DMS153 (cell line): ENCODE measurements at places on chromosomes 1 and 21.

DNA sequence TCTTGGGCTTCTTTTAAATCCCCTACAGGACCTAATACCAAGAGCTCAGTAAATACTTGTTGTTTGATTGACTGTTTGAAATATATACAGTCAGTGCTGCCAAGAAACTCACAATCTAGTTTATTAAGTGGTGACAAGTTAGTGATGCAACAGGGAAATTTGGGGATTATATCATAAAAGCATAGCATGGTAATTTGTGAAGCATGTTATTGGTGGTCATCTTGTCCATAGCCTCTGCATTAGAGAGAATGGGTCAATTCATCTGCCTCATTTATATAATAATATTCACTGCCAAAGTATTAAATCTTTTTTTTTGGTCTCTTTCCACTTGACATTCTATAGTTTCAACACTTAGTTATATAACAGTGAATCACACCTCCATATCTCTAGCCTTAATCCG is 138.2 kb upstream of the SPAG17 start:
- DNase-seq: no peak

DNA sequence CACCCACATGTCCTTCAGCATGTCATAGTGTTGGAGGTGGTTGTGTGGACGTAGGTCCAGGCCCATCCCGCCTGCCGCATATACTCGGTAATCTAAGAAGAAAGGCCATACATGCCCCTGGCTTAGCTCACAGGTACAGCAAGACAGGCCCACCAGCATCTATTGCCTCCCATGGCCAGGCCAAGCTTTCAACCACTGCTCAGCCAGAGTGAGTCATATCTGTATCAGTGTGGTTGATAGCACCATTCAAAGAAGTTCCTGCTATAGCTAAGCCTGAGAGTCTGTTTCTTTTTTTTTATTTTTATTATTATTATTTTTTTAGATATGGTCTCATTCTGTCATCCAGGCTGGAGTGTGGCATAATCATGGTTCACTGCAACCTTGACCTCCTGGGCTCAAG is 17.0 kb downstream of the KLHDC8A start:
- DNase-seq: no peak

- no peak for DNase-seq
Observed at GRCh38 chr1:68623700-68624099, 126.8 kb upstream of the DEPDC1 start.

- DNase-seq: no peak
Observed at GRCh38 chr1:61125263-61125662, 42.9 kb downstream of the NFIA start.

DNA sequence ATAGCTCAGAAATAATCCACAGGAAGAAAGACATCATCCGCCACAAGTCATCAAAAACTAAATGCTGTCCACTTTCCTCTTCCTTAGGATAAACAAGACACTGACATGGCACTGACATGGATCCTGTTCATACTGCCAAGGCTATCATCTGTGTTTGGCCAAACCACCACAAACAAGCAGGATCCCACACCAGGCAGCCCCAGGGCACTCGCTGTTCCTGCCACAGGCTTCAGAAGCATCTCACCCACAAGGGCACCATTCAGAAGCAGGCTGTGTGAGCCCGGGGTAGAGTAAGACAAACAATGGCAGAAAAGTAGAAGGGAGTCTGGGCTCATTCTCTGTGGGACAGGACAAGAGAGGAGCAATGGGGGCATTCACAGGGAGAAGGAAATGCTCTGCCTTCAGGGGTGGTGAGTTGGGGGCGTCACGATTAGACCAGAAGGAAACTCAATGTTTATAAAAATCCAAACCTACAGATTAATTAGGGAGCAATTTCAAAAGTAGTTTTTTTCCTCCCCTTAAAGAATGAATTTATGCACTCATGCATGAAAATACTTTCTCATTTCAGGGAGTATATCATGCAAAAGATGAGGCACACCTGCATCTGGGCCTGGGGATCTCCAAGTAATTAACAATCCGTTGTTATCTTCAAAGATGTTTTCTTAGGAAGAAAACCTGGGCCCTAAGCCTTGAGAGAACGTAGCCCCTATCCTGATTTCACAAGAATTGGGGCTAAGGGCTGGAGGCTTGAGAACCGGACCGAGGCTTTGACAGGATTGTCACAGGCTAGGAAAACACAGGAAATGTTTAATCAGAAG is 43.3 kb upstream of the ATP1A1 start:
- no peak for DNase-seq

DNA sequence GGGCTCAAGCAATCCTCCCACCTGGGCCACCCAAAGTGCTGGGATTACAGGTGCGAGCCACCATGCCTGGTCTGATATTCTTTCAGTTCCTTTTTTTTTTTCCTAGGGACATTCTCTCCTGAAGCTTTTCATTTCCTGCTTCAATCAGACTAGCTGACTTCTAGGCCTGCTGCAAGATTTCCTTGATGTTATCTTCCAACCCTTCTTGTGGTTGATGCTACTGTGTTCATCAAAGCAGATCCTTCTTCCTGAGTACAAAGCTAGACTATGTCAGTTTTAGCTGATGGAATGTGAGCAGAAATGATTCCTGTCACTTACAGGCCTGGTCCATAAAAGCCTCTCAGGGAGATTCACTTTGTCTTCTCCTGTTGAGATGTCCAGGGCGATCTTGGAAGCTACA is 146.4 kb downstream of the CDC7 start:
- DNase-seq: no peak

DNA sequence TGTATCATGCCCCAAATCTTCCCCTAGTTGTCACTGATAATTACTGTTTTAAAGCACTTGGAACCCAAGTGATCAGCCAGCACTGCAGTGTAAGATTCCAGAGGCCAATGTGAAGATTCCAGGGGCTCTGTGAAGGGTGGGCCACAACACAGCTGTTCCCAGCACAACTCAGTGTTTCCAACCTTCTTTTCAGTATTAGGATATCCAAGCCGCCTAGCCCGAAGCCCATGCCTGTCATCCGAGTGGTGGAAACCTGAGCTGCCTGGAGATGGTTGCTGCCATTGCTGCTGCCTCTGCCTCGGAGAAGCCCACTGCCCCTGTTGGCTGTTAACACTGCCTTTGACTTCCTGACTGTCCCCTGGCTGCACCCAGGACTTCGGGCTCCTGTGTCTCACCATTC is 30.4 kb upstream of the SNX27 start:
- no peak for DNase-seq

GRCh38 chr1:15014516-15014915 is 139.0 kb upstream of the TMEM51 start:
- DNase-seq: no peak

- no peak for DNase-seq
Observed at GRCh38 chr1:114131526-114132220, 22.0 kb downstream of the SYT6 start.

GRCh38 chr21:35911412-35912191 is 148.7 kb downstream of the SETD4 start:
- DNase-seq: no peak

DNA sequence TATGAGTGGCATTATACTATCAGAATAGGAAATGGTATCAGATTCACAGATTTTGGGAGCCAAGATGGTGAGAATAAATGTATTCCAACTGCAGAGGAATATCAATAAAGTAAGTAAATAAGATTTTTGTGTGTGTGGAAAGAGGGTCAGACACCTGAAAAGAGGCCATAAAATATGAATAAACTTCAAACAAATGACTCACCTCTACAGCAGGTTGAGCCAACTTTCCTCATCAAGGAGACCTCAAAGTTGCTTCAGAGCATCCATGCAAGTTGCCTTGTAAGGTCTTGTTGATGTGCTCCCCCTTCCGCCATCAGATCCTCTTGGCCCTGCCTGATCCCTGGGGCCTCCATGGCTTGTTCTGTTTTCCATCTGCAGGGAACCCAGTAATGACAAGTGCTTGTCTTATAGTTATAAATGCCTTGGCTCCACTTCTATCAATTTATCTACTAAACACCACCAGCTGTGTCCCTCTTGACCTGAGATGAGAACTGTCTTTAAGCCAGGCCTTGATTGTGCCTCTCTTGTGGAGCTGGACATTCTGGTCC is 775.6 kb downstream of the LTN1 start:
- no peak for DNase-seq

GRCh38 chr1:1432951-1433803 is 2.3 kb upstream of the VWA1 start:
- peak; percentile 96 for DNase-seq

DNA sequence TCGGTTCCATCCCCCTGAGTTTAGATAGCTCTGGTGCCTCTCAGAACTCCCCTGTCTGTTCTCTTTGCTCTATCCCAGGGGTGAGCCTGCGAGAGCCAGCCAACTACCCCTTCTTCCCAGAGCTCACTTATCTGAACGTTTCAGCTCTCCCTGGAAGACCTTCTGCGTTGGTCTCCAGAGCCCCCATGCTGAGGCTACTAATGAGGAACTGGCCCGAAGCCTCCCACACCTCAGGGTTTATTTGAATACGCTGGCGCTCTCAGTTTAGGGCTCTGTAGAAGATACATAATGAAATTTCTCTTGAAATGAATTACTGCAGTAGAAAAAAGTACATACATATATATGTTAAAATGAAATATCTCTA is 43.5 kb downstream of the TCEANC2 start:
- no peak for DNase-seq

- DNase-seq: no peak
Observed at GRCh38 chr1:111729271-111729921, 9.8 kb downstream of the INKA2 start.
